NCI-H748 treated with DMSO at 0.1 percent for 48 hours (cell line): ENCODE measurements at places on chromosomes 6 and 20.

- peak; percentile 86 for DNase-seq
These were observed 153.0 kb downstream of the CFAP61 start for GRCh38 chr20:20205141-20205861.

- no peak for DNase-seq
These were observed 101.1 kb upstream of the ID4 start for GRCh38 chr6:19736066-19736465.

GRCh38 chr6:118788702-118789101 is 105.2 kb upstream of the ASF1A start:
- DNase-seq, result no peak

GRCh38 chr6:51459958-51460357 is 627.5 kb downstream of the PKHD1 start:
- no peak for DNase-seq

GRCh38 chr20:15058841-15059240 is 721.4 kb upstream of the FLRT3 start:
- no peak for DNase-seq

DNA sequence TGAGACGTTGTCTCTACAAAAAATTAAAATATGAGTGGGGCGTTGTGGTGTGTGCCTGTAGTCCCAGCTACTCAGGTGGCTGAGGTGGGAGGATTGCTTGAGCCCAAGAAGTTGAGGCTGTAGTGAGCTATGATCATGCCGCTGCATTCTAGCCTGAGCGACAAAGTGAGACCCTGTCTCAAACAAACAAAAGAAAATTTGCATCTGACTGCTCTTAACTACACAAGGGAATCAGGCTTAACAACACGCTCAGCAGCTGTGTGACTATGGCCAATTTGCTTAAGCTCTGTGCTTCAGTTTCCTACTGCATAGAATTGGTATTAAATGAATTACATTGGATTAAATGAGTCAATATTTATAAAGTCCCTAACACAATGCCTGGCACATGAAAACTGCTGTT is 24.3 kb upstream of the MRPS10 start:
- no peak for DNase-seq

- DNase-seq, result no peak
These were observed 114.7 kb downstream of the PRIM2 start for GRCh38 chr6:57432157-57432556.

DNA sequence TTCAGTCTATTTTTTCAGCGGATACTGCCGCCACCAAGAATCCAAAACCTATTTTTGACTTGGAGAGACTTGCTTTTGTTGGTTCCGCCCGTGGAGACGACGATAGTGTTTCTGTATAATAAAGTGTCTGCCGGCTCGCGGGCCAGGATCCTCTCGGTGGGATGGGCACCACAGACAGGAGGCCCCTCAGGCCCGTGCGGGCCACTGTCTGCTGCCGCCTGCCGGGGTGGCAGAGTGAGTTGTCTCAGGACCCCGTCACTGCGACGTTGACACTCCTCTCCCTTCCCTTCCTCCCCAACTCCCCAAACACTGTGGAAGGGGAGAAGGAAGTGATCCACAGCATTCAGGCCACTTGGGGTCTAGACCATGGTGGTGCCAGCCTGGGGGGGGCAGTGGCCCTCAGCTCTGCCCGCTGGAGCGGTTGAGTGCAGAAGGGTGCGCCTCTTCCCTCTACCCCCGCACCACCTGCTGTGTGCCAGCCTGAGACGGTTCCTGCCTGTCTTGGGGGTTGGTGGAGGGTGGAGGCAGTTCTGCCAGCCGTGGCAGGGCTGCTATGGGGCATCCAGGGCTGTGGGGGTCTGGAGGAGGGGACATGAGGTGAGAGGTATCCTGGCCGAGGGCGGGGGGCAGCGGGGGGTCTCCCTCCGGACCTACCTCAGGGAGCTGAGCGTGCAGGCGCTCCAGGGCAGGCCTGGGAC is 17.5 kb downstream of the RBM38 start:
- no peak for DNase-seq

DNA sequence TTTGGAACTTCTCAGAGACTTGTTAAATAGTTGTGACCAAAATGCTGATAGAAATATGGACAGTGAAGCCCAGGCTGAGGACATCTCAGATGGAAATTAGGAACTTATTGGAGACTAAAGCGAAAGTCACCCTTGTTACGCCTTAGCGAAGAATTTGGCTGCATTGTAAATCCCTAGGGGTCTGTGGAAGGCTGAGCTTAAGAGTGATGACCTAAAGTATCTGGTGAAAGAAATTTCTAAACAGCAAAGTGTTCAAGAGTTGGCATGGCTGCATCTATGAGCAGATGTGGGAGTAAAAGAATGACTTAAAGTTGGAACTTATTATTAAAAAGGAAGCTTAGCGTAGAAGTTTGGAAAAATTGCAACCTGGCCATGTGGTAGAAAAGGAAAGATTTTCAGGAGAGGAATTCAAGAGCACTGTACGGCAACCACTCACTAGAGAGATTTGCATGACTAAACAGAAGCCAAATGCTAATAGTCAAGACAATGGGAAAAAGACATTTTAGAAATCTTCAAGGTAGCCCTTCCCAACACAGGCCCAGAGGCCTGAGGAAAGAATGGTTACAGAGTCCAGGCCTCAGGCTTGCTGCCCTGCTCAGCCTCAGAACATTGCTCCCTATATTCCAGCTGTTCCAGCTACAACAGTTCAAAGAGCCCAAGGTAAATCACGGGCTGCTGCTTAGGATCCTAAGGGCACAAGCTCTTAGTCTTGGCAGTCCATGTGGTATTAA is 61.6 kb upstream of the TNFRSF21 start:
- no peak for DNase-seq

- DNase-seq, result no peak
These were observed 79.4 kb downstream of the ZDHHC14 start for GRCh38 chr6:157460182-157460999.

DNA sequence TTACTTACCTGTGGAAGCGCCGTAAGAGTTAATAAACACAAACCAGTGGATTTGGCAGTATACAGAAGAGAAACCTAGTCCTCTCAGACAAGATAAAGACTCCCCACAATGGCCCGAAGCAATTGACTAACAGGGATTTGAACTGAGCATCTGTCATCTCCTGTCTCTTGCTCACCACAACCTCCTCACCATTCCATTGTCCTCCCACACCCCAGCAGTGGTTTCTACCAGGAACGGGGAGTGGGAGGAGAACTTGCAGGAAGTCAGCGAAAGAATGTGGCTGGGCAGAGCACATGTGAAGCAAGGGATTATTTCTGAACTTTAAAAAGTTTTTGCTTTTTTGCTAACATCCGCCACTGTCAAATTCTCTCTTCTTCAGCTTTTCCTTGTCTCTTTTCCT is 24.6 kb upstream of the TAAR1 start:
- DNase-seq, result no peak

GRCh38 chr20:31803552-31804291 is 15.4 kb upstream of the MYLK2 start:
- no peak for DNase-seq

GRCh38 chr6:46299253-46299652 is 128.5 kb upstream of the ENPP5 start:
- DNase-seq, result no peak

- no peak for DNase-seq
These were observed 194.9 kb downstream of the KIF6 start for GRCh38 chr6:39530201-39530759.

DNA sequence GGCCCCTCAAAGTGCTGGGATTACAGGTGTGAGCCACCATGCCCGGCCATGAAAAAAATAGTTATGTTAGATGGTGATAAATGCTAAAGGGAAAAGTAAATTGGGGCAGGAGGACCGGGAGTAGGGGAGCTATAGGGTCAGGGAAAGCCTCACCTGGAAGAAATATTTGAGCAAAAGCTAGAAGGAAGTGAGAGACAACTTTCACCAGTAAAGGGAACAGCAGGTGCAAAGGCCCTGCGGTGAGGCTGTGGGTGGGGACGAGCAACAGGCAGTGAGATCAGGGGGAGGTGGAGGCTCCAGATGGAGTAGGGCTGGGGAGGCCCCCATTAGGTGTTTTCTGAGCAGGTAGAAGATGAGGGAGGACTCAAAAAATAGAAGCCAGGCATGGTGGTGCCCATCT is 16.0 kb downstream of the BCAS4 start:
- DNase-seq, result no peak

GRCh38 chr20:49989234-49990065 is 6.7 kb downstream of the SNAI1 start:
- no peak for DNase-seq

DNA sequence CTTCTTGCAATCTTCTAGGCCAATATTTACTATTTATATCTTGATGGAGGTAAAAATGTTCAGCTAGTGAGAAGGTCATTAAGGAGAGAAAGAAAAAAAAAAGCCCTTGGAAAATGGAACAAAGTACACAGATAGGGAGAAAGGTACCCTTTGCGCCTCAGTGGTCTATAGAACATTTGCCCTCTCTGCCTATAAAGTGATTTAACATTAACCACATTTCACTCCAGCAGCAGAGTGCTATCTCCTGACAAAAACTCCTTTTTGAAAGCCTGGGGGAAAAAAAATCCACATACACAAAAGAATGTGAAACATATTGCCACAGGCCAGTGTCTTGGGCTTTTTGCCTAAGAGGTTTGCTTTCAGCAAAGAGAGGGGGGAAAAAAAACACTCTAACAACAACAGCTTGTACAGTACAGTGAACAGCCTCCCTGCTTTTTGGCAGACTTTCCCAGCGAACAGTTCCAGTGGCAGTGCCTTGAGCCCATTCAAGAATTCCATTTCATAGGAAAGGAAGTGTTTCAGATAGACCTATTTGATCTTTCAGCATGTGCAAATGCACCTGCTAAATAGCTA is 695 bp downstream of the ARHGAP18 start:
- no peak for DNase-seq

GRCh38 chr6:166683477-166683876 is 56.4 kb upstream of the RPS6KA2 start:
- no peak for DNase-seq

DNA sequence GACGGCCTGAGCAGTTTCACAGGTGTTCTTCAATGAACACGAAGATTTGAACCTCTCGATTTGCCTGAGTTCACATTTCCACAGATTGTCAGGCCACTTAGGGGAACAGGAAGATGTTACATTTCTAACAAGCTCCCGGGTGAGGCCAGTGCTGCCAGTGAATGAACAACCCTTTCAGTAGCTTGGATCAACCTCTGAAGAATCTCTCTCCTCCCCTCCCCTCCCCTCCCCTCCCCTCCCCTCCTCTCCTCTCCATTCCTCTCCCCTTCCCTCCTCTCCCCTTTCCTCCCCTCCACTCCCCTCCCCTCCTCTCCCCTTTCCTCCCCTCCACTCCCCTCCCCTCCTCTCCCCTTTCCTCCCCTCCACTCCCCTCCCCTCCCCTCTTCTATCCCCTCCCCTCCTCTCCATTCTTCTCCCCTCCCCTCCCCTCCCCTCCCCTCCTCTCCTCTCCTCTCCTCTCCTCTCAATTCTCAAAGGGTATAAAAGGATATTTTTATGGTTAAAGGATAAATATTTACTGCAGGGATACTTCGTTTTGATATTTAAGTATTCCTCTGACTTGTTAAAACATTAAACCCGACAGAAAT is 114.1 kb upstream of the INSM1 start:
- no peak for DNase-seq
